ENCODE measurements at places on chromosomes 16 and 17.

- no peak for DNase-seq
Measured at GRCh38 chr17:17062866-17063265, 20.6 kb downstream of the MPRIP start.

DNA sequence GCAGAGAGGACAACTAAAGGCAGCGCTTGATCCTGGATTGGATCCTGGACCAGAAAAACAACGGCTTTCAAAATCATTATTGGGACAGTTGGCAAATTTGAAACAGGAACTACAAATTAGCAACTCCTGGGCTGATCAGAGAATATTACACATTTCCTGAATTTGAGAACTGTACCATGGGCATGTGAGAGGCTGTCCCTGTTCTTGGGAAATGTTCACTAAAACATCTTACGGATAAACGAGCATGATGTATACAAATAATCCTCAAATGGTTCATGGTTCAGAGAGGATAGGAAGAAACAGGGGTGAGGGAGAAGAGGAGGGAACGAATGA, 2.3 kb upstream of the ITGAE start:
- DNase-seq: no peak

DNA sequence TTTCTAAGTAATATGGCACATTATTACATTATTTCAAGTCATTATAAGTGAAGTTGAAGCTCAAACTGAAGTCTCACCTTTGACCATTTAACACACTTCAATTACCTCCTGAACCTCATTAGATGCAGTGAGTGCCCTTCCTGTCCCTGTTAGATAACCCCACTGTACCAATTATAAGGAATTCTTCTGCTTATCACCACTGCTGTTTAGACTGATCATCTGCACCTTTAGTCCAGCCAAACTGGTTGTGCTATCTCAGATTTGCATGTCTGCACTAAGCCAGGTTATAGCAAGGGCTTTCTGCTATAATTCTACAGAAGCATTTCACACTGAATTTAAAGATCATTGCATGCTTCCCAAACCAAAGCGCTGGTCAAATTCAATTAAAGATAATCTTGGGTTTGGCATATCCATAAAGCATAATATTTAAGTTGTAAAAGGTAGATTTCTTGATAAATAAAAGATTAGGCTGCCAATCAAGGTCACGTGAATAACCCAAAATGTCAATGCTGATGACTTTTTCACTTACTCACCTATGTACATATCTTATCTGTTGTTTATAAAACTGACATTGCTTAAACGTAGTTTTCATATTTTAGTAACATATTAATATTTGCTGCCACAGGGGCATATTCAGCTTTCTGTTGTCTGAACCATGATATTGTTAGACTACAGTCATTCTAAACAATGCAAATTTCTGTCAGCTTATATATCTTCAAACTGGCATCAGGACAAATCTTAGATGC, 11.9 kb downstream of the ITFG1 start:
- DNase-seq: no peak

GRCh38 chr17:55420067-55420775, 1.4 kb downstream of the MMD start:
- no peak for DNase-seq

- peak; percentile 64 for DNase-seq
Measured at GRCh38 chr17:17876959-17877528, 40.3 kb upstream of the SREBF1 start.

- DNase-seq: no peak
Measured at GRCh38 chr17:64243340-64243739, 19.7 kb downstream of the TEX2 start.

GRCh38 chr16:88023786-88024185, 72.6 kb downstream of the BANP start:
- no peak for DNase-seq

DNA sequence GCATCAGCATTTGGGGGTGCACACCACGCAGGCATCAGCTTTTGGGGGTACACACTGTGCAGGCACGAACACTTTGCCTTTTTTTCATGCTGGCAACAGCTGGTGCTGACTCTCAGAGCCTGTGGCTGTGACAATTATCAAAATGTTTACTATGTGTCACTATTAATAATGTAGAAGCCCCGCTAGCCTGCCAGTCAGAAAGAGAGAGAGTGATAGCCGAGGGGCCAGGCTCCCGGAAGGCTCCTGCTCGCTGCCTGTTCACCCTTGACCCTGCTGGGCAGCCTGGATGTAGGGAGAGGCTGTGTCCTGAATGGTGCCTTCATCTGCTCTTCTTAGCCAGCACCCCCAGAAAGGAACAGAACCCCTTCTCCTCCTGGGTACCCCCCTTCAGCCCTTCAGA, 61.9 kb downstream of the SDK2 start:
- no peak for DNase-seq

DNA sequence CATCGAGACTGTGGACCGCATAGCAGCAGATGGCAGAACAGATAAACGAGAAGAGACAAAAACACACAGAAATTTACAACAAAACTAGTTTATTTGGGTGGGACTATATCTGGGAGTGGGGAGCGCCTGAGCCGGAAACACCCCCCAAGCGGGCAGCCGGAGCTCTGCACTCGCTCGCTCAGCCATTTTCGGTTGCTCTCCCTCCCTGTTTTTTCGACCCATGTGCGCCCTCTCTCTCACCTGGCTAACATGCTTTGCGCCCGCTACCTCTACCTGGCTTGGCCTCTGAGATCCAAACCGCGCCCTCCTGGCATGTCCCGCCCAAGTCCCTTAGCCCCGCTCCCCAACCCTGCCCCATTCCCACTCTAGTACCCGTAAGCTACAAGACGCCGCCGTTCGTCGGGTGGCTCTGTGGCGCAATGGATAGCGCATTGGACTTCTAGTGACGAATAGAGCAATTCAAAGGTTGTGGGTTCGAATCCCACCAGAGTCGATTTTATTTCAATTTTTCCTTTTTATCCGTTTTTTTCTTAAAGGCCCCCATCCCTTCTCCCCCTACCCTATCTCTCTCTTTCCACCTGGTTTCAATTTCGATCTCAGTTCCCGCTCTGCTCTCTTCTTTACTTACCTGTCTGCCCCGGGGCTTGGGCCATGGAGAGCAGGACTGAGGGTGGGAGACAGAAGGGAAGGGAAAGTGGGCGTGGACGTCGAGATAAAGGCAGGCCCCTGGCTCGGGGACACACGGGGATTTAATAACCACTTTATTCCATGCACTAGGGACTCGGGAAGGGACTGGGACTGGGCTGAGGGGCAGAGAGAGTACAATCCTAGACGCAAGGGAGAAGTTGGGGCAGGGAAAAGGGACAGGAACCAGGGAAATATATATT, 2.4 kb upstream of the ALOXE3 start:
- DNase-seq: peak; percentile 67

DNA sequence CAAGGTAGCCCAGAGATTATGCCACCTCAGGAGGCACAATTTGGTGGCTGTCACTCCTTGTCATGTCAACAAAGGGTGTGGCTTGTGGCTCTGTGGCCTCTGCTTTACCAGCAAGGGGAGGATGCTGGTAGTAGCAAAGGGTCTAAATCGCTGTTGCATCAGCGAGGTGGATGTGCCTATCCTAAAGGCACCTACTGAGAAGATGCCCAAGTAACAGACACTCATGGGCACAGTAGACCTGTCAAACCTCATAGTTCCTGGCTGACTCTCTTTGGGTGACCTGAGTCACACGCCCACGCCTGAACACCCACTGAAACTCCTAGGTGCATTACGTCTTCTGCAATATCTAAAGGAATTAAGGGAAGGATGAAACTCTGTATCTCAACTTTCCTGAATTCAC, 139.5 kb downstream of the PRKCB start:
- no peak for DNase-seq

DNA sequence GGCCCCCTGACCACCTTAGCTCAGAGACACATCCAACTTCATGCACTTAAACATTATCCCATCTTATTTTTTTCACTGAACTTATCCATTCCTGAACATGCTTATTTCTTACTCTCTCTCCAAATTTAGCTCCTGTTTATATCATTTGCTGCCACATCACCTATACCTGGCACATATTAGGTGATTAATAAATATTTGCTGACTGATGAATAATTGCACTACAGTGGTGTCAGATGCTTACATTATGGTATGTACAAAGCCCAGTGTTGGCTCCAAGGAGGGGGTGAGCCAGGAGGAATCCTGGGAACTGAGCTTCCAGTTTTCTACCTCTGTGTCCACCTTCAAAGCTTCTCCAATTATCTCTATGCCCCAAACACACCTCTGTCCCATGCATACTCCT, 124.0 kb upstream of the PMFBP1 start:
- DNase-seq: no peak

DNA sequence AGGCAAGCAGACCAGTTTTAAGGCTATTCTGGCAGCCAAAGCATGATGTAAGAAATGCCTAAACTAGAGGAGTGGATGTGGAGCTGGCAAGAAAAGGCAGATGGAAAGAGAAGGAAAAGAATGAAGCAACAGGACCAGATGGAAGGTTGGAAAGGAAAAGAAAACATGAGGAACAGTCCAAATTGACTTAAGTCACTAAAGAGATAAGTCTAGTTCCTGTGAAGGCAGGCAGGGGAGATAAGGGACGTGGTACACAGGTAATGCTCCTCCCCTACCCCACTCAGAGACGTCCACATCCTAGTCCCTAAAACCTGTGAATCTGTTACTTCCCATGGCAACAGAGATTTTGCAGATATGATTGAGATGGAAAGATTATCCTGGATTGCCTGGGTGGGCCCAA, 43.5 kb downstream of the TEX2 start:
- DNase-seq: no peak

DNA sequence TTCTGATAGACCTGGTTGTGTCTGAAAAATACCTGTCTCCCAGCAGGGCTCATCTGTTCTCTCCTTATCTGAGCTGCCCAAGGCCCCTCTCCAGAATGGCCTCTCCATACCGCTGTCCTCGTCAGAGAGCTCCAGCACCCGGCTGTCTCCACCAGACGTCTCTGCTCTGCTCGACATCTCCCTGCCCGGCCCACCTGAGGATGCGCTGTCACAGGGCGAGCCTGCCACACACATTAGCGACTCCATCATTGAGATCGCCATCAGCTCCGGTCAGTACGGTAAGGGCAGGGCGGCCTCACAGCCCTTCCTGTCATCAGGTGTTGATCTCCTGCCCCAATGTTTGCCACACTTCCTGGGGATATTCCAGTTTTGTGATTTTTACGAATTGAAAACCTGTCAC, 10.2 kb upstream of the JPT2 start:
- DNase-seq: no peak

- DNase-seq: no peak
Measured at GRCh38 chr17:28527859-28528258, 21.7 kb downstream of the FOXN1 start.

- DNase-seq: peak; percentile 23
Measured at GRCh38 chr17:39549747-39550573, 57.8 kb downstream of the NEUROD2 start.

DNA sequence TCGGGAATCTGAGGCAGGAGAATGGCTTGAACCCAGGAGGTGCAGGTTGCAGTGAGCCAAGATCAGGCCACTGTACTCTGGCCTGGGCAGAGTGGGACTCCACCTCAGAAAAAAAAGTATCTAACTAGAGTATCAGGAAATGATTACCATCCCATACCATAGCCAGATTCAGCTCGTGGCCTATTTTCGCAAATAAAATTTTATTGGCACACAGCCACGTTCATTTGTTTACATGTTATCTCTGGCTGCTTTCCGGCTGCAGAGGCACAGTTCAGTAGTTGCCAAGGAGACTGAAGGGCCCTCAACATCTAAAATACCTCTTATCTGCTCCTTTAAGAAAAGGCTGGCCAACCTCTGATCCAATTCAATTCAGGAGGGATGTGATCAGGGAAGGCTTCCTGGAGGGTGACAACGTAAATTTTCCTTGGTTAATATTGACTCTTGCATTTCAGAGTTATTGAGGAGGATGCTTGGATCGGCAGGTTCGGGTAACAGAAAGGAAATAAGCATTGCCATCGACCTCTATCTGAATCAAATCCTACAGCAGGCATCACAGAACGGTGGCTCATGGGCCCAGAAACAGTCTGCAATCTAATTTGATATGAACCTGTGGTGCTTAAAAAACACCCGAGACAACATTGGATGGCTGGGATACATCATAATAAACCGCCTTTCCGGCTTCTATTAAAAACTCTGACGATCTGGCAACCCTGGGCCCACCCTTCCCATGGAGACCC, 73.8 kb downstream of the XYLT1 start:
- DNase-seq: no peak

DNA sequence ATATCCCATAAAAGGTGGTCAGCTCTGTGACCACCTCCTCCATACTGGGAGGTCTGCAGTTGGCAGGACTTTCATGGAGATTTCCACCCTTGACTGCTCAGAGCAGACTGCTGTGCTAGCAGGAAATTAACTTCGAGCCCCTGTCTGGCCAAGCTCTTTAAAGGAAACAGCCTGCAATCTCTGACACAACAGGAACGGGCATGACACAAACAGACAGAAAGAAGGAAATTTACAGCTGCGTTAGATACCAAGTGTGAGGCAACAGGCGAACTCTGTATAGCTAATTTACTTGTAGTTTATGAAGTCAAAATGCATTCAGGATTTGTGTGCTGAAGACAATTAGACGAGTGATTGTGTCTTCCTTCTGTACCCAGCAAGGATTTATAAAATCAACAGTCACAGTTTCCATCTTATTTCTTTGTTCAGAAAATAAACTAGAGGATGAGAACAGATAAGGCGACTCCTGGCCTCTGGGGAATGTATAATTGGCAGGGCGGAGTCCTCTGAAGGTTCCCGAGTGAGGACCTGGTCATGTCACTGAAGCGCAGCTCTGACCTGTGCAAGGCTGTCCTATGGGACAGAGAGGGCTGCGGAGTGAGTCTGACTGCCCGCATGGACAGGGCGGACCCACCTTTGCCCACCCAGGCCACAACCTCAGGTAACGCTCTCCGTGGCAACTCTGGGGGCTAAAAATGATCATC, 16.1 kb downstream of the WIPI1 start:
- DNase-seq: no peak

DNA sequence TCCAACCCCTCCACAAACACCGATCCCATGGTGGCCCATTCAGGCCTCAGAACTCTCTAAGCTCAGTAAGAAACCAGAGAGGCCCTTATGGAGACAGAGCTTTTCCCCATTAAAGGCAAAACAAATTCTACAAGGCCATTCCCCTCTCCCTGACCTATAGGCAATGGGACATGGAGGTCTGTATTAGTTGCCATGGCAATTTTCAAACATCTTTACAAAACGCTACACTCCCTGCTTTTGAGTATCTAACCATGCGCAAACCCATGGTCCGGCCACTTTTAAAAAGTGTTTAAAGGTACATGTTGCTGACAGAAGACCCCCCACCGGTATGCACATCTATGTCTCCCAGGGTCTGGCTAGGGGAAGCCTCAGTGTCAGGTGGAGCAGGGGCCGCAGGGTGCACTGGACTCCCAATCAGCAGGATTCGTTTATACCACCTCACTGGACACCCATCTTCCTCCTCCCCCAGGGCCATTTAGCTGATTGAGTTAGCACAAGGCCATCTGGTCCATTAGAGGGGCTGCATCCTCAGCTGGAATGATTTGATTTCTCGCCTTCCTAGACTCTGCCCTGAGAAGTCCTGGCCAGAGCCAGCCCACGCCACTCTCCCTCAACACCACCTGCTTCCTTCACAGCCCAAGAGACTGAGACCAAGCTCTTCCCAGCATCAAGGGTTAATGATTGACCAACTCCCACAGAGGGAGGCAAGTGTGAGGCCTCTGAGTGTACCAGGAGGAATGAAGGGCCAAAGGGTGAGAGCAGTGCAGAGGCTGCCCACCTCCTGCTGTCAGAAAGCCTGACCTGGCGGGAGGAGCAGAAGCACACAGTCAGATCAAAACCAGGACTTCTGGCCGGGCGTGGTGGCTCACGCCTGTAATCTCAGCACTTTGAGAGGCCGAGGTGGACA, 10.9 kb downstream of the ACLY start:
- DNase-seq: no peak
